Activated CD8-positive, alpha-beta T cell treated with anti-CD3 and anti-CD28 coated beads for 36 hours (primary cell): ENCODE measurements at places on chromosomes 6 and 20.

DNA sequence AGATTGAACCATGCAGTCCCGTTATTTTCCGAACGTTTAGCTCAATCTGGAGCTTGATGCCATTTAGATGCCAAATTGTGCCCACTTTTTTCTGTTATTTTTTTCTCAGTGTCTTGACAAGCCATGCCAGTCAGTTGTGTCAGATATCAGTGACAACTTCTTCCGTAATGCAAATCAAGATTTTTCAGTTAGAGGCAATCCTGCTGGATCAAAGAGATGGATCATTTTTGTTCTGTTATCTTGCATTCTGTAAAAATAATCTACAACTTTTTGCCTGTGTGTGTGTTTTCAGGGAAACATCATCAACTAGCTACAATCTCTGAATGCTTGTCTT, 31.1 kb upstream of the GLP1R start:
- DNase-seq: no peak

- peak; percentile 89 for DNase-seq
Observed at GRCh38 chr20:13546497-13547131, 92.1 kb downstream of the TASP1 start.

DNA sequence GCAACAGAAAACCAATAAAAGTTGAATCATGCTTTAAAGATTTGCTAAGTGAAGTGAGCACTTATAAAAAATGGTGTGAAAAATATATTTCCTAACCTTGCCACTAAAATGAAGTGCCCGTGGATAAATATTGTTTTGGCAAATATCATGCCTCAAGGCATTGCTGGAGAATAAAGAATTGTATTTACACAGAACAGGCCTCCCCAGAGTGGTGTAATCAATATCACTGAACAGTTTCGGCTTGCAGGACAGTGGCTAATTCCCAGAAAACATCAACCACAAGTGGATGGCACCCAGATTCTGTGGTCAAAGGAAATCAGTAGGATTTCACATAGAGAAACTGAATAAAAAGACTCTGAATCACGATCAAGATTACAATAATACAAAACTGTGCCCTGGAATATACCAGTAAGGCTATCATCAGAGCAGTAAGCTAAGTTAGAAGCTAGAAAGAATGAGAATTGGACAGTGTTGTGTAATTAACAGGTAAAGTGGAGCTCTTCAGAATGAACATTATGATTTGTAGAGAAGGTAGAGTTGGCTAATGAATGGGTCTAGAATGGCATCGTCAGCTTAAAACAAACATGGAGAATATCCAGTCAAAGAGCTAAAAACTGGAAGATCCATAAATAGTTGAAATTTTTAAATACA, 1026.9 kb upstream of the ADGRB3 start:
- DNase-seq: no peak

- DNase-seq: no peak
Observed at GRCh38 chr6:5300206-5300764, 39.0 kb downstream of the FARS2 start.

DNA sequence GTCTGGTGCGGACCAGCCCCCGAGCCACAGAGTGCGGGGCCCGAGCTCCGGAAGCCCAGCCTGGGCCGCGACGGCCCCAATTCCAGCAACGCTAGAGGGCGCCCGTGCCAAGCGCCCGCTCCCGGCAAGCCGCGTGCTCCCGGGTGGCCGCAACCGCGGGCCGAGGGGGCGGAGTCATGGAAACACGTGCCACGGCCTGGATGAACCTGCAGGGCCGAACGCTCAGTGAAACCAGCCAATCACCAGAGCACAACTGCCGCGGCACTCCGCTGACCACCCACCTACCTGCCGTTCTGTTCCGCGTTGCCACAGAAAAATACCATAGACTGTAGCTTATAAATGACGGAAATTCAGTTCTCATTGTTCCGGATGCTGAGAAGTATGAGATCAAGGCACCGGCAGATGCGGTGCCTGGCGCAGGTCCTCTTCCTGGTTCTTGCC, 85.7 kb upstream of the FOXC1 start:
- DNase-seq: peak; percentile 69

GRCh38 chr6:78631976-78632375, 235.4 kb upstream of the IRAK1BP1 start:
- DNase-seq: no peak

GRCh38 chr6:157539900-157540752, 159.1 kb downstream of the ZDHHC14 start:
- no peak for DNase-seq

DNA sequence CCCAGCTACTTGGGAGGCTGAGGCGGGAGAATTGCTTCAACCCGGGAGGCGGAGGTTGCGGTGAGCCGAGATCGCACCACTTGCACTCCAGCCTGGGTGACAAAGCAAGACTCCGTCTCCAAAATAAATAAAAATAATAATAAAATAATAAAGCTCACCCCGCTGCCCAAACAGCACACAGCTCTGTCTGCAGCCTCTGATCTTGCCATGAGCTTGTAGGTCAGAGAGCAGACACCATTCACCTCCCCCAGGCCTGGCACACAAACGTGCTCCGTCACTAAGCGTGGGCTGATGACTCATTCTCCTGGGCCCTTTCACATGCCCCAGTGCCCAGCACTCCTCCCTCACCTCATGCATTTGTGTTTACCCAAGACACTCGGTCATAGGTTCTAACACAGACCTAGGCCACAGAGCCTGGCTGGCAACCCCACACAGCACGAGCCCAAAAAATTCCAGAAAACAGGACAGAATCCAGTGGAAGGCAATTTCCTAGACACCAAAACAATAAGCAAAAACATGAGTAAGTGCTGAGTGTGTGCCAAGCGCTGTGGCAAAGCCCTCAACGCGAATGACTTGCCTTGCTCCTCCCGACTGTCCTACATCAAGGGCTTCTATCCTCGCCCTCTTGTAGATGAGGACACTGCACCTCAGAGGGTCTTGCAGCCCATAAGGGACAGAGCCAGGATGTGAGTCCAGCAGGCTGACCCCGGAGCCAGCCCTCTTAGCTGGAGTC, 18.0 kb downstream of the ATP9A start:
- DNase-seq: peak; percentile 69

DNA sequence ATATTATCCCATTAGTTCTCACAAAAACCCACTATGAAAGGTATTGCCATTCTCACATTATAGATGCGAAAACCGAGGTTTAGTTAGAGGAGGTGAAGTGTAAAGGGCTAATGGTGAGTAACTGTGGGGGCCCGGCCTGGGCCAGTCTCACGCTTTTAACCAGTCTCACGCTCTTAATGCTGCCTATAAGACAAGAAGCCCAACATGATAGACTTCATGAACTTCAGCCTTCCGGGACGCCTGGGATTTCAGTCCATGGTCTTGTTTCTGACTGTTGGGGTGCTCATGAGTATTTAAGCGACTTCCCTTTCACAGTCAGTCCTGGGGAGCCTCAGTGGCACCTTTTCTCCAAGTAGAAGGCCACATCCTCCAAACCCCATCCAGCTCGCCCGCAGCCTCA, 31.7 kb downstream of the AGPAT4 start:
- DNase-seq: no peak

GRCh38 chr6:30075790-30076732, 492 bp upstream of the RNF39 start:
- peak; percentile 40 for DNase-seq

GRCh38 chr20:48437146-48437545, 390.7 kb downstream of the PREX1 start:
- DNase-seq: no peak

GRCh38 chr6:163941624-163941976, 527.1 kb downstream of the QKI start:
- DNase-seq: no peak

DNA sequence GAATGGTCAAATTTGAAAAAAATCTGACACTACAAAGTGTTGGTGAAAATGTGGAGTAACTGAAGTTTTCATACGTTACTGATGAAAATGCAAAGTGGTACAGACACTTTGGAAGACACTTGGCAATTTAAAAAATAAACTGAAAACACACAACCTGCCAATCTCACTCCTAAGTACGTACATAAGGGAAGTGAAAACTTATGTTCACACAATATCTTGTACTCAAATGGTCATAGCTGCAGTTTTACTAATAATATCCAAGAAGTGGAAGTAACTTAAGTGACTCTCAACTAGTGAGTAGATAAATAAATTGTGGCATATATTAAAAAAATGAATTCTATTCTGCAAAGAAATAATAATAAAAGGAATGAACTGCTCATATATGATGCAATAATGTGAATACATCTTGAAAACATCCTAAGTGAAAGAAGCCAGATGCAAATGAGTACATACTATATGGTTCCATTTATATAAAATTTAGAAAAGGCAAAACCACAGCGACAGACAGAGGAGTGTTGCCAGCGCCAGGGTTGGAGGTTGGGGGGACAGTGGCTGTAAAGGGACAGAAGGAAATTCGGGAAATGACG, 198.2 kb downstream of the ERMARD start:
- no peak for DNase-seq

GRCh38 chr6:47161176-47161687, 119.1 kb upstream of the ADGRF1 start:
- no peak for DNase-seq

GRCh38 chr6:34987506-34987905, 98.5 kb downstream of the ANKS1A start:
- DNase-seq: no peak

DNA sequence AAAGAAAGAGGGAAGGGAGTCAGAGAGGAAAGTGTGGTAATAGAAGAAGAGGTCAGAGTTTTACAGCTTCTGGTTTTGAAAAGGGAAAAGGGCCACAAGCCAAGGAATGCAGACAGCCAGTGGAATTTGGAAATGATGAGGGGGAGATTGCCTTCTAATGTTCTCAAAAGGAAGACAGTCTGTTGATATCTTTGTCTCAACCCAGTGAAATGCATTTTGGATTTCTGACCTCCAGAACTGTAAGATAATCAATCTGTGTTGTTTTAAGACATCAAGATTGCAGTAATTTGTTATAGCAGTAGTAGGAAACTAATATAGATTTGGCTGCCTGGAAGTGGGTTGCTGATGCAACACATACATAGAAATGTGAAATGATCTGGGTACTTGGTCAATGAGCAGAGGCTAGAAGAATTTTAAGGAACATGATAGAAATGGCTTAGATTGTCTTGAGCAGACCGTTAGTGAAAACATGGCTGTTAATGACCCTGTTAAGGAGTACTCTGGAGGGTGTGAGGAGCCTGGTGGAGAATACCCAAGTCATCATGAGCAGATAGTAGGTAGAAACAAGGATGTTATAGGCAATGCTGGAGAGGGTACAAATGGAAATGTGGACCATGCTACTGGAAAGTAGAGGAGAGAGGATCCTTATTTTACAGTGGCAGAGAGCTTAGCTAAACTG, 255.8 kb upstream of the RAB32 start:
- DNase-seq: no peak

DNA sequence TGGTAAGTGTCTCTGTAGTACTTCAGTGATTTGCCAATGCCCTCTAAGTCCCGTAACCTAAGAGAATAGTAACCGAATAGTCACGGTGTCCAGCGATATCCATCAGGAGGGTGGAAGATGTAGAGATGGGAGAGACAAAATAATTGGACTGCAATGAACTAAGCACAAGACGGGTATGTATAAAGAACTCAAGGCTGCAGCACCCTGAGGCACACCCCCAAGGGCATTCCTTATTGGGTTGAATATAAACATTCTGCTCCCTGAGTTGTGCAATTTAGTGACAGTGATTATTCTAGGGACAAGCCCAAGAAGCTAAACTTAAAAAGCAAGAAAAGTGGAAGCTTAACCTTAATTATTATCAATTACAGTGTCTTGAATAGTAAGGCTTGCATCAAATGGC, 14.6 kb downstream of the DST start:
- DNase-seq: no peak

GRCh38 chr6:132400555-132400882, 756 bp downstream of the MOXD1 start:
- no peak for DNase-seq

DNA sequence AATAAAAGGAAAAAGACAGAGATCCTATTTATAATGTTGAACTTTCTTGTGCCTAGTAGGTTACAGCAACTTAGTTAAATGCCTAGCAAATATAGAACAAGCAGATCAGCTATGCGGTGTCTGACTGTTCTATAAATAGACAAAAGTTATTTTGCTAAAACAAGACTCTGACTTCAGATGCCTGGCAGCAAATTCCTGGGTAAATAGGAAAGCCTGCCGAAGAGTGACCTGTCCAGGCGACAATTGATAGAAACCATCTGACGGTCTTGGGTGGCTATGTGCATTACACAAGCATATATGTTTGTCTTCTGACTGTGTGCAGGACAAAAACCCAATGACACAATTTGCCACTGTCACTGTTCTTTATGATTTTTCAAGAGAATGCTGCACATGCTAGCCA, 38.0 kb upstream of the PDE10A start:
- no peak for DNase-seq

GRCh38 chr6:24766680-24767462, 7.9 kb upstream of the GMNN start:
- DNase-seq: no peak

DNA sequence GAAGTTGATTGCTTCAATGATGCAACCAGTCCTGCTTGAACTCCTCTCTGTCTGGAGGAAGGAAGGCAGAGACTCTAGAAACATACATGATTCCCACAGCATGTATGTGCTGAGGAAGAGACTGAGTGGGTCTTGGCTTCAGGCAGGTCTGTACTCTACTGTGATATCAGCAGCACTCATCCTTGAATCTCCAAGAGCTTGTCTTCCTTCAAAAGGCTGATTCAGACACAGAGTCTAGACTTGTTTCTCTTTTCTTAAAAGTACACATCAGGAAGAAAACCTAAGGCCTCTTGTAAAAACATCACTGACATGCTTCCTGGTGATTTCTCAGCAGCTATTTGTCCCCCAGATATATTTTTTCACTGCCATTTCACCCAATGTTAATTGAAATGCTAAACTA, 155.7 kb upstream of the HEY2 start:
- DNase-seq: no peak

DNA sequence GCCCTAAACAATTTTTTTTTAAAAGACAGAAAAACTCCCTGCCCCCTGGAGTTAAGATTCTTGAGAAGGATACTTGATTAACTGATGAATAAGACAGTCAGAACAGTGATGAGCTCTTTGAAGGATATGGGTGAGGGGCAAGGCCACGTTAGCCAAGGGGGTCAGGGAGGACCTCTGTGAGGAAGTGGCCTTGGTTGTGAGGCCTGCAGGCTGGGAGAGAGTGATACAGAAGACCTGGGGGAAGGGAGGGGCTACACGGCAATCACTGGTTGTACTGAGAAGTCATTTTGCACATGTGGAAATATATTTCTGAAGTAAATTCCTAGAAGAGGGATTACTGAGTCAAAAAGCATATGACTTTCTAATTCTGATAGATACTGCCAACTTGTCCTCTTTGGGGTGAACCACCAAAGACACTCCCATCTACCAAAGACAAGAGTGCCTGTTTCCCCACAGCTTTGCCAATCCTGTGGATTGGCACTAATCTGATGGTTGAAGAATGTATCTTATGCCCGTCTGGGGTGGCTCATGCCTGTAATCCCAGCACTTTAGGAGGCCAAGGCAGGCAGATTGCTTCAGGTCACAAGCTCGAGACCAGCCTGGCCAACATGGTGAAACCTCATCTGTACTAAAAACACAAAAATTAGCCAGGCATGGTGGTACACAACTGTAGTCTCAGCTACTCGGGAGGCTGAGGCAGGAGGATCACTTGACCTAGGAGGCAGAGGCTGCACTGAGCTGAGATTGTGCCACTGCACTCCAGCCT, 22.3 kb upstream of the BCAS4 start:
- no peak for DNase-seq
